Activated CD4-positive, alpha-beta T cell treated with anti-CD3 and anti-CD28 coated beads for 24 hours (primary cell): ENCODE measurements at places on chromosomes 12 and 14.

- no peak for DNase-seq
Measured at GRCh38 chr14:56659378-56659777, 79.8 kb downstream of the TMEM260 start.

DNA sequence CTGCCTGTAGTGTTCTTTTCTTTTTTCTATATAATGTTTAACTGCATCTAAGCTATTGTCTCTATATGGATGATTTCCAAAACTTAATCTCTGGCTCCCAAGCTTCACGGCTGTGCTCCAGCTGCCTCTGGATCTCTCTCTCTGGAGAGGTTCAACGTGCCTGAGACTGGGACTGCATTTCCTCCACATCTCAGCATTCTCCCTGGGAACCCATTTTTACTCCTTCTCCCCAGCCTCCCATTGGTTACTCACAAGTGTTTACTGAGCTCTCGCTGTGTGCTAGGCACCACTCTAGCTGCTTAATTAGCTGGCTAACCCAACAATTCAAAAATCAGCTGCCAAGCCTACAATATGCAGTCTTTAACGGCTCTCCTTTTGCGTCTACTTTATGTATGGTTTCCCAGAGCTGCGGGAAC lies 34.7 kb downstream of the FBXL14 start:
- no peak for DNase-seq

GRCh38 chr14:81453166-81453766 lies 53.1 kb upstream of the STON2 start:
- DNase-seq = no peak

DNA sequence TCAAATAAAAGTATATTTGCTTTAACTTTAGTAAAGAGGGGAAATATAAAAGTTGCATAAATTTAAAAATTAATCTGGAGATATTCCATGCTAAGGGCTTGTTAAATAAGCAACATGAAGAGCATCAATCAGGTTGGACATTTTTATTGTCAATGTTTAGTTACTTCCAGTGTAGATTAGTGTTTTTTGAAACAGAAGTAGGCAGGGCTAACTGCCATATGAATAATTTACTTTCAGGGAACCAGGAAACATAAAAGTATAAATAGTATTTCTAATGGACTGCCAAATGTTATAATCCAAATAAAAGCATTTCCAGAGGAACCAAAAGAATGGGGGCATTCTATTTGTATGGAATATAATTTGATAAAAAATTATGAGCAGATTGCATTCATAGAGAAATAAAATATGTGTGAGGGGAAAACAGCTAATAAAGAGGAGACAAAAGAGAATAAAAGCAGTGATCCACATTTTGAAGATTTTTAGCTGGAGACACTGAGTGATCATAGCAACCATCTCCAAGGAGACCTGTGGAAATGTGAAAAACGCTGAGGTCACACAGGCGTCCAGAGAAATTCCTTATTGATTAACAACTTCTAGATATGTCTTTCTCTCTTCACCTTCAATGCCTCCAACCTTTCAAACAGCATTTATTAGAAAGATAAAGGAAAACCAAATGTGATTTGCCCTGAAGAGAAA lies 70.8 kb downstream of the SRGAP1 start:
- DNase-seq = no peak

GRCh38 chr12:108196319-108196718 lies 67.2 kb downstream of the WSCD2 start:
- no peak for DNase-seq

DNA sequence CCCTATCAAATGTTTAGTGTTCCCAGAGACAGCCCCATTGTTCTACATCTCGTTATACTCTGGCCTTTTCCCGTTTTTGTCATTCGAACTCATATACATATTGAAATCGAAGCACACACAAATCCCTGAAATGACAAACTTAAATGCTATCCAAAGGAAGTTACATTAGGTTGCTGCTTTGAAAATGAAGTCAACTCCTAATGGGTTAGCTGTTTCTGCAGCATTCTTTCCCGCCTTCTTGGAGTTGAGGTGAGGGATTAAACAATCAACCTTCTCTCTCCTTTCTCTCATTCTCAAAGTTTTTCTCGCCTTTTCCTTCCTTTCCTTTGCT lies 642 bp upstream of the PHC1 start:
- no peak for DNase-seq

DNA sequence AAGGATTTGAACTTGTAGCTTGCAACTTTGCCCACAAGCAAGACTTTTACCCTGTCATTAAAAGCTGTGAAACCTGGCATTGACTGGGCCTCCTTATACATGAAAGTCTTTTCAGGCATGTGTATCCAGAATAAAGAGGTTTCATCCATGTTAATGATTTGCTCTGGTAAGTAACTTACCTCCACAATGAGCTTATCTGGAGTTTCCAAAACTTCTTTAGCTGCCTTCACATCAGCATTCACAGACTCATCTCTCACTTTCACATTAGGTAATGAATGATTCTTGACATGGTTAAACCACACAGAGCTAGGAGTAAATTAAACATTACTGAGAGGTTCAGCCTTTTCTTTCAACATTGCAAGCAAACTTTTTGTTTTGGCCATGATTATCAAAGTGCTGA lies 234.4 kb upstream of the CLEC14A start:
- no peak for DNase-seq

GRCh38 chr12:75389706-75390105 lies 1.2 kb upstream of the GLIPR1L2 start:
- DNase-seq = no peak

DNA sequence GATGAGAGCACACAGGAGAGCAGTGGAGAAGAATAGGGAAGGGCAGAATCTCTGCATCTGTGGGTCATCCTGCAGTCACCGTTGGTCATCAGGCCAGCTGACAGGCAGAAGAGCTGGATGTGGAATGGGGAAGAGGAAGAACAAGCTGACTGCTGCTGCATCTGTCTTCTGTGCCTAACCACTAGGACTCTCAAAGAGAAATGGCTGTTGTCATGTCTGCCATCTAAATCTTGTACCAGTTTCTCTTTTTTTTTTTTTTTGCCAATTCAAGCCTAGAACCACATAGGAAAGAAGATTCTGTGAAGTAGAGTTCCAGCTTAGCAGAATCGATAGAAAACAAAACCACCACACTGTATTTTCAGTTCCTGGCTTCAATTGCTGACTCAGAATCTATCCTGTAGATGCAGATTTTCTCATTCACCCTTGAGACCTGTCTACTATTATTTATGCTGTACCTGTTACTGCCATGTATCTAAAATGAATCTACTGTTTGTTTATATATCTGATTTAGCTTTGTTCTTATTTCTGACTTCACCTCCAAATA lies 421.9 kb upstream of the PRICKLE1 start:
- DNase-seq = no peak

GRCh38 chr12:118980407-118981014 lies 830 bp upstream of the SRRM4 start:
- DNase-seq = no peak

DNA sequence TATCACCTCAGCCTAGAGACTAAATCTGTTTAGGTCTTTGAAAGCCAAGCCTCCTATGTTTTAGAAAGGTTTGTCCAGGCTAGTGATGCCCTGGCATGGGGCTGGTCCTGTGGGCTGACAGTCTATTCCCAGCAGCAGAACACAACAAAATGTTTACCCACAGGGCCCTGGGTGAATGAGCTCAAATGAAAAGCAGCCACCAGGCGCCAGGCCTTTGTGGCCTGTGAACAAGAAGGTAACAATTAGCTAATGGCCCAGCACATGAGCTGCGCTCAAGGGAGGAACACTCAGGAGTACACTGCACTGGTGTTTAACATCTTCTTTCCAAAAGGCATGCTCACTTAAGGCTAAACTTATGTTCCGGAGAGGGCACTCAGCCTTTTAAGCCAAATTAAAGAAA lies 202.2 kb downstream of the MON2 start:
- DNase-seq = no peak

GRCh38 chr14:61956517-61956916 lies 194.3 kb downstream of the SNAPC1 start:
- no peak for DNase-seq

DNA sequence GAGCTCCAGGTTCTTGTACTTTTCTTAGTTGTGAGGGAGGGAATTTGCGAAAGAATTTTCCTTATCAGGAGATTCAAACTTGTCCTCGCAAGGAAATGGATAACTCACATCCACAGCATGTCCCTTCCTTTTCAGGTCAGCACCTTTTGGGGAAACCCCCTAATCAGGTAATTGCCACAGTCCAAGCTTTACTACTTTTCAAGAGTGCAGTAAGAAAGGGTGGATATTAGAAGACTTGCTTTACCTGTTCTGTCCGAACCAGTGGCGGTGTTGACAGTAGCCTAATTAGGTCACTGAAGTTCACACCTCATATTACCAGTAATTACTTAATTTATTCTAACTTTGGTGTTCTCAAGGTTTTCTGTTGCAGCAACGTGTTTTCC lies 6.7 kb upstream of the C12orf50 start:
- DNase-seq = no peak

DNA sequence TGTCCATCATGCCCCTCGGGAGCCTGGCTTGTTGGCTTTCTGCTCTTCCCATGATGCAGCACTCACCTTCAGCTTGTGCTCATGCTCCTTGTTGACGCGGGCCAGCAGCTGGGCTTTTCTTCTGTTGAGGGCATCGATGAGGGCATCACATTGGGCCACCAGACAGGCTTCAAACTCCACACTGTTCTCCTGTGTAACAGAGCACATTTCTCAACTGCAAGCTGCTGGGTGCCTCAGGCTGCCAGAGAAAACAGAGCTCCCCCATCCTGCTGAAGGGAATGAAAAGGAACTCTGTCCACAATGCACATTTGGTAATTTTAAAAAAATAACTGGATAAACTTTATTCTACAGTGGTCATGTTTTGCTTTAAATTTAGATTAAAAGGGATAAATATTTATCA lies 72.1 kb downstream of the TRIM9 start:
- no peak for DNase-seq

GRCh38 chr14:92603309-92604242 lies 90.0 kb downstream of the RIN3 start:
- DNase-seq = peak; percentile 27

DNA sequence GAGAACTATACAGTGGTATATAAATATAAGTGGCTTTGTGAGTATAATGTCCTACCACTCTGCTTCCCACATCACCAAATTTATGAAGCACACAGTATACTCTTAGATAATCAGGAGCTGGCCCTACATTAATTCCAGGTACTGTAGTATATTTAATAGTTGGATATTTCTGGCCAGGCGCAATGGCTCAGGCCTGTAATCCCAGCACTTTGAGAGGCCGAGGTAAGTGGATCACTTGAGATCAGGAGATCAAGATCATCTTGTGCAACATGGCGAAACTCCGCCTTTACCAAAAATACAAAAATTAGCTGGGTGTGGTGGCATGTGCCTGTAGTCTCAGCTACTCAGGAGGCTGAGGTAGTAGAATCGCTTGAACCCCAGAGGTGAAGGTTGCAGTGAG lies 104.0 kb downstream of the FOXA1 start:
- DNase-seq = no peak

DNA sequence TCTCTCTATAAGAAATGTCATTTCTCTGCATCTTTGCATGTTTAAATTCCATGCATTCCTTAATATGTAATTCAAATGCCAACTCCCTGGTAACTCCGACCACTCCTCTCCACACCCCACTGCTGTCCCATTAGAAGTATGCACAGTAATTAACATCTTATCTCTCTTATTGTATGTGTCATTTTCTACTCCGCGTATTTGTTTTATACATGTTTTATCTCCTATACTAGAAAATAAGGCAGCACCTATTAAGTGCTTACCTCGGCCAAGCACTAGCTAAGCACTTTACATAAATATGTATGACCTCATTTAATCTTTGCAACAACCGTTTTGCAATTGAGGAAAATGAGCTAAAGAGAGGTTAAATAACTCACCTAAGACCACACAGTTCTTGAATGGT lies 469.8 kb downstream of the BCAT1 start:
- DNase-seq = no peak

- DNase-seq = no peak
Measured at GRCh38 chr14:55730592-55731310, 150.7 kb downstream of the KTN1 start.

GRCh38 chr14:92710001-92710341 lies 38.5 kb downstream of the LGMN start:
- no peak for DNase-seq

- no peak for DNase-seq
Measured at GRCh38 chr12:58668871-58669270, 251.4 kb downstream of the LRIG3 start.

GRCh38 chr12:51219322-51219721 lies 1.5 kb upstream of the POU6F1 start:
- DNase-seq = no peak

DNA sequence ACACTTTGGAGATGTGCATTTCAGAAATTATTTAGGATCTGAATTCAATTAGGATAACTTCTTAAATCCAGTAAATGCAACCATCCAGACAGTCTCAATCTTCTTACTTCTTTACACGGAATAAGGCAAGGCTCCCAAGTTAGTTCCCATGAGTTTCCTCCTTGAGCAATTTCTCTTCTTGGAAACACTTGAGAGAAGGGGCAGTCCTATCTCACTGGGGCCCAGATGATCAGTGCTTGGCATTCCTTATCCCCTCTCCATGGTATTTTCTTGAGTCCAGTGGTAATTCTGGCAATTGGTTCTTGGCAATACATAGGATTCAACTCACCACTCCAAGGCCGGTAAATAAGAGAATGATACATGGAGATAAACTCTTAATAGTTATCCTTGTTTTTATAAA lies 87.1 kb upstream of the PTHLH start:
- DNase-seq = no peak

- DNase-seq = no peak
Measured at GRCh38 chr12:7747246-7747645, at the start of gene CLEC4C. CLEC4C (minus strand) TSS chr12:7747375; CDS start chr12:7747348, 27 bp downstream.

GRCh38 chr12:11183011-11183410 lies 3.7 kb downstream of the TAS2R42 start:
- DNase-seq = no peak

GRCh38 chr12:93689076-93689834 lies 12.1 kb downstream of the CRADD start:
- no peak for DNase-seq
